ENCODE measurements at places on chromosomes 5 and 9.
A peak's percentile ranks its signal among the peaks of the same experiment; 100 is the strongest.

DNA sequence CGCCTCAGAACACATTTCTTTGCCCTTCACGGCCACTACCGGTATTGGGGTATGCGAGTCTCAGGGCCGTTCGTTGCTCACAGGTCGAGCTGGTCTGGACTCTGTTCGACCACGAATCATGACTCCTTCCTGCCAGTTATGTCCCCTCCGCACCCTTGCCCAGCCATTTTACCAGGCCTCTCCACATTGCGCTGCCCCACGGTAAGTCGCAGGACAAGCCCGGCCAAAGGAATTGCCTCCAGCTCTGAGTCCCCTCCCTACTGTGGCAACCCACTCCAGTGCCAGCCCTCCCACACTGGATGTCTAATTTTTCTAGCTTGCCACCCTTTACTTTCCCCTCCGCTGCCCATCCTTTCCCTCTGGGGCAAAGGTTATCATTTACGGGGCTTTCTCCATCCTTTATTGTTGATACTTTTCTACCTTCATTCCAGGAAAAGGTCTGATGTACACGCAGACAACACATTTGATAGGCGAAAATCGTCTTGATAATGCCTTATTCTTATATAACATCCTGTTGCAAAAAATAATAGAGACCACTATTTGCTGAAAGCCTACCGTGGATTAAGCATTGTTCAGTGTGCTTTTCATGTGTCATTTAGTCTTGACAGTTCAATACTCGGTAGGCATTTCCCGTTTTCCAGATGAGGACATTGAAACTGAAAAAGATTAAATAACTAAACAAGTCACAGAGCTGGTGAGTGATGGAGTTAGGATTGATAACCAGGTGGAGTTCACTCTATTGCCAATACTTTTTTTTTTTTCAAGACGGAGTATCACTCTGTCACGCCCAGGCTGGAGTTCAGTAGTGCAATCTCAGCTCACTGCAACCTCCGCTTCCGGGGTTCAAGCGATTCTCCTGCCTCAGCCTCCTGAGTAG lies 958 bp upstream of the HSPA5 start:
- DNase-seq = no peak
- peaks cover 34% of the 10 kb centered on the region for H3K4me1 ChIP-seq
- H3K27me3 ChIP-seq = peaks cover 6% of the 10 kb centered on the region

GRCh38 chr9:3262826-3263529 lies 262.8 kb downstream of the RFX3 start:
- DNase-seq = peak; percentile 27
- peak overlapping the region; percentile 97 for H3K27ac ChIP-seq
- H3K36me3 ChIP-seq = peaks cover 26% of the 10 kb centered on the region
- no peak overlapping the region for H3K4me3 ChIP-seq
- H3K4me1 ChIP-seq = peaks cover 23% of the 10 kb centered on the region

DNA sequence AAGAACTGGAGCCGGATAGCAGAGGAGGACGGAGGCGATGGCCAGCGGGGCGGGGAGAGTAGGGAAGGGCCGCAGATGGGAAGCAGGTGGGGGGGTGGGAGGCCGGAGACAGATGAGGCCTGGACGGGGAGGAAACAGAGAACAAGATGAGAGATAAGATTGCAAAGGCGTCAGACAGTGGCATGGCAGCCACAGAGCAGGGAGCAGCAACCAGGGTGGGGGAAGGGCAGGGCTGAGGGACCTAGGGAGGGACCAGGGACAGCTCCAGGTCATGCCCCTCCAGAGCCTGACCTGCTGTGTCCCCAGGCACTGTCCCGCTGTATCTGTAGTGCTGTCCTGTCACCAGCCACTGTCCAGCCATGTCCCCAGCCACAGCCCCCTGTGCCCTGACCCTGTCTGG lies 49.6 kb upstream of the LMX1B start:
- peaks cover 19% of the 10 kb centered on the region for H3K4me1 ChIP-seq
- no peak overlapping the region for H3K4me3 ChIP-seq
- no peaks in the 10 kb centered on the region for H3K36me3 ChIP-seq
- H3K27me3 ChIP-seq = peaks cover 68% of the 10 kb centered on the region

DNA sequence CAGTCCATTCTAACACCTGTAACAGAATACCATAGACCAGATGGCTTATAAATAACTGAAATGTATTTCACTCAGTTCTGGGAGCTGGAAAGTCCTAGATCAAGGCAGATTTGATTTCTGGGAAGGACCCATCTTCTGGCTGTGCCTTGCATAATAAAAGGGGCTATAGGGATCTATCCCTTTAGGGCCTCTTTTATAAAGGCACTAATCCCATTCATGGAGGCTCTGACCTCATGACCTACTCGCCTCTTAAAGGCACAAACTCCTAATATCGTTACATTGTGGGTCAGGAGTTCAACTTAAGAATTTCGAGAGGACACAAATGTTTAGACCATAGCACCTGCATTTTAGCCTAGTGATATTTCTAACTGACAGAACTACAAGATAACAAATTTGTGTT lies 619.0 kb downstream of the CDH18 start:
- H3K27me3 ChIP-seq = peaks cover 6% of the 10 kb centered on the region
- H3K27ac ChIP-seq = no peak overlapping the region
- DNase-seq = no peak
- no peak overlapping the region for H3K4me3 ChIP-seq
- no peaks in the 10 kb centered on the region for H3K4me1 ChIP-seq
- no peaks in the 10 kb centered on the region for H3K36me3 ChIP-seq

DNA sequence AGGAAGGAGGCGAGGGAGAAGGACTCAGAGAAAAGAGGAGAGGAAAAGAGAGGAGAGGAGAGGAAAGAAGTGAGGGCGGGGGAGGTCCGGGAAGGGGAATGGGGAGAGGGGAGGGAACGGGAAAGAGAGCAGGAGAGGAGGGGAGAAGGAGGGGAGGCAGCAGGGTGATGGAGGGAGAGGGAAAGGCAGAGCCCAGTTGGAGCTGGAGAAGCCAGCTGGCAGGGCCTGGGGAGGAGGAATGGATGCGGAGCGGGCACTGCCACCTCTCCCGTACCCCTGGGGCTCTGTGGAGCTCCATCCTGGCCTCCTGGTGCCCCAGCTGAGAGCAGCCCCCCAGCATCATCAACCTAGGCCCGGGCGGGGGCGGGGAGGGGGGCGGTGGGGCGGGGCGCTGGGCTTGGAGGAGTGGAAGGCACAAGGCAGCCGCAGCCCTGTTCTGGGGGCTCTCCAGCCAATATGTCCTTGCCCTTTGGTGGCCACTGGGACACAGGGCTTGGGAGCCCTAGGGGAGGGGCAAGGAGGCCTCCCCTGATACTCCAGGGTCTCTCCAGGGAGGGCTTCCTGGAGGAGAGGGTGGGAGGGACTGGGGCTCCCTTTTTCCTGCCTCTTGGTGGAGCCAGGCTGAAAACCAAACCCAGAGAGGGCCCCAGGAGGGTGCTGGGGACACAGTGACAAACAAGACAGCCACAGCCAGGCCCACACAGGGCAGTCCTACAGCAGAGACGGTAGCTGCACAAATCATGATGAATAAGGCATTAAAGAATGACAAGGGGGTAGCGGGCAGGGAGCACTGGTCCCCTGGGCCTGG lies 123.7 kb downstream of the C9orf50 start:
- H3K27me3 ChIP-seq = peaks cover 5% of the 10 kb centered on the region
- no peaks in the 10 kb centered on the region for H3K36me3 ChIP-seq
- peaks cover 85% of the 10 kb centered on the region for H3K4me1 ChIP-seq
- peak; percentile 47 for DNase-seq
- peak overlapping the region; percentile 88 for H3K4me3 ChIP-seq

DNA sequence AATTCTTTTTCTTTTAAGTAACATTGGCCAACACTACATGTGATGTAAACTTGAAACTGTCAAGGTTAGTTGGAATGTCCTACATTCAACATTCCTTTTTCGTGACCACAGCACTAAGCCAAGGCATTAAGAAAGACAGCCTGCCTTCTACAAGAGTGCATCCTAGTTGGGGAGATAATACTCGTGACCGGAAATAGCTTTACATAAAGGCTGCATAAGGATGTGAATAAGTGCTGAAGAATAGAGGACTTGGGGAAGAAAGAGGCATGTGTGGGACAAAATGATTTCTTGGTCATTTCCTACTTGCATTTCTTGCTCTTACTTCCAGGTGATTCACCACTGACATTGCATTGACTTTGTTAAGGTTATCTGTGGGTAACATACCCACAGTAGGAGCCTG lies 282.0 kb downstream of the DMRT2 start:
- H3K27ac ChIP-seq = no peak overlapping the region
- H3K4me1 ChIP-seq = no peaks in the 10 kb centered on the region
- no peak for DNase-seq
- H3K36me3 ChIP-seq = no peaks in the 10 kb centered on the region
- no peak overlapping the region for H3K4me3 ChIP-seq

DNA sequence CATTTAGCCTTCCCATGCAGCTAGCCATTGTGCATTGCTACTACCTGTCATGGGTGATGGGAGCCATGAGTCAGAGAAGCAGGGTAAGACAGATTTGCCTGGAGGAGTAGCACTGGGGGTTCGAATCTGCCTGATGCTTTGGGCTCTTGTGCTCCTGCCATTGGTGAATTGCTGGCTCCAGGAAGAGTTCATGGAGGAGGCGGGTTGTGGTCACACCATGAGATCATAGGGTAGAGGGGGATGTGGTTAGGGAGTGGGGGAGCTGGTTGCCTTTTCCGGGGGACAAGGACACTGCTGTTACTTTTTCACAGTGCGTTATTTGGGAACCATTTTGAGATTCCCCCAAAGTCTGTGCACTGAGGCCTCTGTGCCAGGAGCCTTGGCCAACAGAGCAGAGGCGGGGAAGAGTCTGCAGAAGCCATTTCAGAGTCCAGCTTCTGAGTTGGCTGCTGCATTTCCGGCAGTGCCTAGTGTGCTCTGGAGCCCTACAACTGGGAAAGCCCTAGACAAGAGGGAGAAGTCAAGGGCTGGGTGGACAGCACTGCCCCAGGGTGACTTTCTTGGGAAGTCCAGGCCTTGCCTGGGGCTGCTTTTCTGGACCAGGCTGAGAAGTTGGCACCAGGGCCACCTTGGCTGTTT lies 6.2 kb downstream of the ANGPTL2 start:
- no peak overlapping the region for H3K27ac ChIP-seq
- no peak overlapping the region for H3K4me3 ChIP-seq
- peaks cover under 1% of the 10 kb centered on the region for H3K36me3 ChIP-seq
- H3K4me1 ChIP-seq = peaks cover 46% of the 10 kb centered on the region
- H3K27me3 ChIP-seq = peaks cover 3% of the 10 kb centered on the region
- no peak for DNase-seq

DNA sequence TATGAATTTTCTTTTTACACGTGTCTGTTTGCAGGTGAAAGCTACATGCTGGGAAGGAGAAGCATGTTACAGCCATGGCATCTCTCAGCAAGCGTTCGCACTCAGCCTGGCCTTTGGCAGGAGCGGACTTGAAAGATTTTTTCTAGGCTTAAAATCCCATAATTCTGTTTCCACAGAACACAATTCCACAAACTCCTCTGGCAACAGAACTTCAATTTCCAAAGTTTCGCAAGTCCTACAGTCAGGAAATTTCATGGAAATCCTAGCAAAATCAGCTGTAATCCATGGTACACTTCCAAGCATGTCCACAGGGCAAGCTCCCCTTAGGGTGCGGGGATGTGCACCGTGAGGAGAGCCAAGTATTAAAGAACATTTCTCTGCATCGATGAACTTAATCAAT lies 35.9 kb downstream of the SUB1 start:
- H3K27me3 ChIP-seq = peaks cover 8% of the 10 kb centered on the region
- DNase-seq = no peak
